ENCODE measurements at places on chromosomes 2 and 18.
A peak's percentile ranks its signal among the peaks of the same experiment; 100 is the strongest.

DNA sequence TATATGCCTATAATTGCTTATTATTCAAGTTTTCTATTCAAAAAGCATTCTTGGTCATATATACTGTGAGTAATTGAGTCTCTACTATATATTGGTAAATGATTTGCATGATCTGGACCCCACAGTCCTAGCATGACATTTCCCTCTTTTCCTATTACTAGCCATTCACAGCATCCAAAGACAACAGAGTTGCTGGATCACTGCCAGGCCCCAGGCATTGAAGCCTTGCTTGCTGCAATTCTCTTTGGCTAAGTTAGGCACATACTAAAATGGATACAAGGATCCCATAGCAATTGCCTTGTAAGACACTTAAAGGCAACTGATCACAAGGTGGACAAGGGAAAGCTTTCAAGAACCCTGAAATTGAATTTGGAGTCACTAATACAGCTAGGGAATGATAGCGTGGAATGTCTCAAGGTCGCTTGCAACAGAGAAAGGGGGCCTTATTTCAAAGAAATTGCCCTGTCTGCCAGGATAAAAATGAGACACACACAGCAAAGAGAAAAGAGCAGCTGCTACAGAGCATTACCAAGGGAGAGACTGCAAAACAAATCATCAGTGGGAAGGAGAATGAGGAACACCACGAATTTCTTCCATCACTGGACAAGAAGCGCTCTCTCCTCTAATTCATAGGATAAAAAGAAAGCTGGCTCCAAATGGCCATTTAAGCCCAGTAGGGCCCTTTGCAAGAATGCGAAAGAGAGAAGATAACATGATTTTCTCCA is 77.1 kb upstream of the EPHA4 start:
- H3K36me3 ChIP-seq, result no peaks in the 10 kb centered on the region
- peak; percentile 65 for DNase-seq
- H3K27me3 ChIP-seq, result no peaks in the 10 kb centered on the region
- H3K27ac ChIP-seq, result no peak overlapping the region
- no peak overlapping the region for H3K4me3 ChIP-seq

- no peak overlapping the region for H3K27ac ChIP-seq
- no peaks in the 10 kb centered on the region for H3K27me3 ChIP-seq
- H3K4me3 ChIP-seq, result no peak overlapping the region
- no peaks in the 10 kb centered on the region for H3K4me1 ChIP-seq
- DNase-seq, result no peak
- no peaks in the 10 kb centered on the region for H3K36me3 ChIP-seq
Observed at GRCh38 chr18:52570975-52571374, 231.0 kb downstream of the DCC start.

GRCh38 chr18:30359521-30359920 is 683.0 kb downstream of the DSC3 start:
- DNase-seq, result no peak
- H3K4me3 ChIP-seq, result no peak overlapping the region

DNA sequence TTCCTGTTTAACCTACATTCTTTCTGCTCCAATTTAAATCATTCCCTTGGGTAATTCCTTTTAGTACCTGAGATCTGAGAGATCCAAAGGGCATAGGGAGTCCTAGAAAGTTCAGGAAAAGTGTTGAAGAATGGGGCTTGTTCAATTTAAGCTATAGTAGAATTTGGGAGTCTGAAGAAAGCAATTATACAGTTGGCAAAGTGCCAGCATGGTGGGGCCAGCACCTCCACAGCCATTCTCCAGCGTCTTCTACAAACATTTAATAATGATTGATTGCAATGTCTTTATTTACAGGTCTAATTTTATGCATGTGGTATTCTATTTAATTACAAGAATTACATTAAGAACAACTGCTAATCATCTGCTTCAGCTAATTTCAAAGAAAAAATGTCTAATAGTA is 957.7 kb upstream of the GYPC start:
- no peak overlapping the region for H3K27ac ChIP-seq
- no peaks in the 10 kb centered on the region for H3K4me1 ChIP-seq
- DNase-seq, result no peak
- H3K36me3 ChIP-seq, result no peaks in the 10 kb centered on the region
- H3K27me3 ChIP-seq, result no peaks in the 10 kb centered on the region

DNA sequence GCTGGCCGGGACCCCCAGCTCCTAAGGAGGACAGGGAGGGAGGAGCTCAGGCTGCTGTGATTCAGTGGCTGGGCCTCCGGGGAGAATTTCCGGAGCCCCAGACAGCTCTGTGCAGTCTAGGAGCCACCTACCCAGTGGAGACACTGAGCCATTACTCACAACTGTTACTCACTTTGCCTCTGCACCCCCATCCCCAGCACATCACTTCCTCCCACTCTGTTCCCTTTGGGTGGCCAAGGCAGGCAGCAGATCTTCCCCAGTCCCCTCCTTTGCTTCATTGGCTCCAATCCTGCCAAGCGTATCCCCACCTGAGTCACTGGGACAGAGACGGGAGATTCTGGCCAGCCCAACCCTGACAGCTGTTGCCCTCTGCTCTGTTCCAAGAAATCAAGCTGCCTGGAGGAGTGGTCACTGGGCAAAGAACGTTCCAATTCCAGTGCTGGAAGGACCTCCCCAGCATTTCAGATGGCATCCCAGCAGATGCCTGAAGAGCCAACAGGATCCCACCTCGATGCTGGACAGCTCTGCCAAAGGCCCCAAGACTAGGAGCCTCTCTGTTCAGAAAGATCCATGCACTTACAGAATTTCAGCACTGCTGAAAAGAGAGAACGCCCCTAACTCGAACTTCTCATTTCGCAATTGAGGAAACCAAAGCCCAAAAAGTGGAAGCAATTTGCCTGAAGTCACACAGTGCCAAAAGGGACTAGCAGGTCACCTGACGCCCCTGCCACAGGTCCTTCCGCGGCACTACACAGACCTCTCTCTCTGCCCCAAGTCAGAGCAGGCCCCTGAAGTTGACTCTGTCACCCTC is 68.3 kb downstream of the TNS1 start:
- H3K27me3 ChIP-seq, result no peaks in the 10 kb centered on the region
- H3K4me3 ChIP-seq, result peak overlapping the region; percentile 64
- peak; percentile 78 for DNase-seq
- peak overlapping the region; percentile 98 for H3K27ac ChIP-seq

- no peaks in the 10 kb centered on the region for H3K36me3 ChIP-seq
- no peak overlapping the region for H3K27ac ChIP-seq
- DNase-seq, result no peak
- H3K27me3 ChIP-seq, result no peaks in the 10 kb centered on the region
- H3K4me1 ChIP-seq, result no peaks in the 10 kb centered on the region
Observed at GRCh38 chr2:146259816-146260215, 1585.0 kb upstream of the ACVR2A start.

GRCh38 chr2:172985139-172985892 is 90.3 kb upstream of the MAP3K20 start:
- H3K36me3 ChIP-seq, result no peaks in the 10 kb centered on the region
- H3K27ac ChIP-seq, result peak overlapping the region; percentile 53
- no peaks in the 10 kb centered on the region for H3K4me1 ChIP-seq
- H3K4me3 ChIP-seq, result peak overlapping the region; percentile 48
- no peaks in the 10 kb centered on the region for H3K27me3 ChIP-seq
- DNase-seq, result peak; percentile 68

GRCh38 chr18:11661430-11661829 is 27.6 kb upstream of the GNAL start:
- no peak for DNase-seq
- H3K36me3 ChIP-seq, result no peaks in the 10 kb centered on the region
- no peaks in the 10 kb centered on the region for H3K4me1 ChIP-seq
- no peak overlapping the region for H3K27ac ChIP-seq
- no peaks in the 10 kb centered on the region for H3K27me3 ChIP-seq

DNA sequence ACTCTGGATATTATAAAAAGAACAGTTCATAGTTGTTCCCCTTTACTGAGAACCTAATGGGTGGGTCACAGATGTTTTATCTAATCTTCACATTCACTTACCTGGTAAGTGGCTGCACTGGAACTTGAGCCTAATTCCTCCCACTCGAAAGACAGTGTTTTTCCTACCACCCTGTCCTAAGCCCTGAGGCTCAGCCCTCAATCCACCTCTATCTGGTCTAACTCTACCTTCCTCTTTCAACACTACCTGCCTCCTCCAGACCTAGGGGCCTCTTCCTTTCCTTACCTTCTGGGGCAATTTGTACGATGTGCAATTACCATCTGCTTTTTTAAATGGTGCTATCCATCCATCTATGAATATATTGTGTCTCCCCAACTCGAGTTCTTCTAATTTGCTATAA is 9.7 kb upstream of the KIF3C start:
- no peaks in the 10 kb centered on the region for H3K4me1 ChIP-seq
- no peaks in the 10 kb centered on the region for H3K36me3 ChIP-seq
- H3K4me3 ChIP-seq, result no peak overlapping the region
- no peaks in the 10 kb centered on the region for H3K27me3 ChIP-seq
- no peak for DNase-seq
- no peak overlapping the region for H3K27ac ChIP-seq

- H3K27me3 ChIP-seq, result no peaks in the 10 kb centered on the region
- DNase-seq, result no peak
- H3K27ac ChIP-seq, result no peak overlapping the region
Observed at GRCh38 chr2:214450118-214450894, 39.5 kb downstream of the VWC2L start.

GRCh38 chr2:234483568-234484251 is 13.2 kb downstream of the ARL4C start:
- DNase-seq, result peak; percentile 71
- H3K27me3 ChIP-seq, result no peaks in the 10 kb centered on the region
- H3K4me1 ChIP-seq, result no peaks in the 10 kb centered on the region
- H3K4me3 ChIP-seq, result no peak overlapping the region
- no peak overlapping the region for H3K27ac ChIP-seq
- H3K36me3 ChIP-seq, result no peaks in the 10 kb centered on the region

- H3K27ac ChIP-seq, result no peak overlapping the region
- no peak for DNase-seq
- no peaks in the 10 kb centered on the region for H3K4me1 ChIP-seq
- H3K36me3 ChIP-seq, result no peaks in the 10 kb centered on the region
- H3K4me3 ChIP-seq, result no peak overlapping the region
Observed at GRCh38 chr18:11665587-11665986, 23.5 kb upstream of the GNAL start.
